ENCODE measurements at places on chromosomes 2 and 18.

GRCh38 chr2:130762031-130762909 is 6.9 kb downstream of the AMER3 start:
- no peak for DNase-seq

DNA sequence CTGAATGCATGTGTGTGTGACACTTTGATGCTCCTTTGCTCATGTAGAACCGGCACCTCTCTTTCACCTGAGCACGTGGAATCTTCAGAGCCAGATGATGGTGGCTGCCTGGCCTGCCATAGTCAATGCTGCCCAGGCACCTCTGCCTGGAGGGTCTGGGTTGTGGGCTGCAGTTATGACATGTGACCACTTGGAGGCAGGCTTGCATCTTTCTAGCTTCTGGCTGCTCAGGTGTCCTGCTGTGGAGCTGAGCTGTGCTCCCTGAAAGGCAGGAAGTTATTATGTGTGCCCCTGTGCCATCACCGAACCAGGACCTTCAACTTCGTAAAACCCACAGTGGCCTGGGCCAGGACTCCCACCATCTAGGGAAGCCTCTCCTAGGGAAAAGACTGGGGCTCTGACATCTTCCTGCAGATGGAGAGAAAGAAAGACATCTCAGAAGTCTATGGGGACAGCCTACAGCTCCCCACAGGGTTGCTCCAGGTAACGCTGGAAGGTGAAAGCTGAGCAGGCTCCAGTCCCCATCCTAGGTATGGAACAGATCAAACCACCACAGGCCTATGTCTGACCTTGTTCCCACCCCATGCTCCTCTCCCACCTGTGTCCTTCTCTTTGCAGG is 30.2 kb downstream of the PSD4 start:
- DNase-seq = no peak

GRCh38 chr2:48873666-48874065 is 118.1 kb upstream of the LHCGR start:
- no peak for DNase-seq

GRCh38 chr2:166803373-166804000 is 84.8 kb upstream of the XIRP2 start:
- DNase-seq = no peak

DNA sequence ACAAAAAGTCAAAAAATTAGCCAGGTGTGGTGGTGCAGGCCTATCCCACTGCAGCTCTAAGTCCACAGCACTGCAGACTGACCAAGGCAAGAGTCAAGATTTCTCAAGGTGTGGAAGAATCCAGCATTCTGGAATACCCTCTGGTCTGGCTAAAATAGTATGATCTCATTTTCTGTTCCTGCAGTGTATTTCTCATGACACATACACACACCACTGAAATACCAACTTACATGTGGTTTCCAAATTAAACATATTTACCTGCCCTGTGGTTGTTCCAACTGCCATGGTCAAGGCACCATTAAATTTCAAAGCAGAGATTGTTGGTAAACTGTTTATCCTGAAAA is 30.9 kb downstream of the NOL10 start:
- DNase-seq = no peak

- no peak for DNase-seq
Observed at GRCh38 chr2:63438181-63438580, 150.1 kb downstream of the WDPCP start.

GRCh38 chr18:78640246-78640995 is 339.2 kb upstream of the SALL3 start:
- DNase-seq = no peak

DNA sequence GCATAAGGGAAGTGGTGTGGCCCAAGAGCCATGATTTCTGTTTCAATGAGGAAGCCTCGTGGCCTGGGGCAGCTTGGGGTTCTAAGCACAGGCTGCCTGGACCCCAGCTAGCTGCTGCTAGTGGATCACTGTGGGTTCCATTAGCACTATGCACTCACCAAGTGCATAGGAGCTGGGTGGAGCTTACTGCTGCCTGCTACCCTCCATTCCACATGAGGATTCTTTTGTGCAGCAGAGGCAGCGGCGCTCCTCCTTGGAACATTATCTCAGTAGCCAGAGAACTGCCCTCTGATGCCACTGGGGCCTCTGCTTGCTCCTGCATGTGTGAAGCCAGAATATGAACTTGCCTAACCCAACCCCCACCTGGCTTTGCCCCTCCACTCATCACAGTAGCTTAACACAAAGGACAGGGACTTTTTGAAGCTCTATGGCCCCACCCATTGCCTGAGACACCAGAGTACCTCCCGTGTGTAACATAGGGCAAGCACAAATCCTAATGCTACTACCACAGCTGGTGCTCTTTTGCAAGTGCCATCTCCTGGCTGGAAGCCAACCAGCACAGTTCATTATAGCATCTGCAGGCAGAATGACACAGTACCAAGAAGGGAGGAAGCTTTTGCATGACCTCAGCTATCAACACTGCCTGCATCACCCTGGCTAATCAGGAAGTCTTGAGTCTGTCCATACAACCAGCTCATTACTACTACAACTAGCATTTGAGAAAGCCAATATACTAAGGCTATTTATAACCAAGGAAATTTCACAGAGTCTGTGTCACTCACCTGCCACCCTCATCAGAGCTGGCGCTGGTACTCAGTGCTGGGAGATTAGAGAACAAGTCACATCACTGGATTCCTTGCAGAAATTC is 297.0 kb upstream of the GULP1 start:
- no peak for DNase-seq

DNA sequence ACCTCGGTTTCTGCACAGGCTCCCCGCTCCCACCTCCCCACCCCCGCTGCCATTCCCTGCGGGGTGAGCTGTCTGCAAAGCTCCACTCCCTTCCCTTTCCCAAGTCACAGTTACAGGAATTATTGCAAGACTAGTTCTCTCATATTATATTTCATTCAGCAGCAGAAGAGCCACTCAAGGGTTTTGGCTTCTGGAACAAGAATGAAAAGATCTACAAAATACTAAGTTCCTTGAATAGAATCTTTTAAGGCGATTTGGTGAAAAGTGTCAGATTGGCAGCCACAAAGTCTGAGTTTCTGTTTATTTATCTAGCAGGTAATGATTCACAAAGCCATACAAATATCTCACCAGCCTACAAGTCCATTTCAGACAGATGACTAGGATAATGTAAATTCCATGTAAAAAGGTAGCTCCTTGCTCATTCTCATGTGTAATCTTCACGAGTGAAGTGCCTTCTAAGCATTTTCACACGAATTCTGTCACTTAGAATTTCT is 221.9 kb upstream of the RBBP8 start:
- no peak for DNase-seq

GRCh38 chr2:7191932-7192331 is 274.7 kb downstream of the RNF144A start:
- DNase-seq = no peak

DNA sequence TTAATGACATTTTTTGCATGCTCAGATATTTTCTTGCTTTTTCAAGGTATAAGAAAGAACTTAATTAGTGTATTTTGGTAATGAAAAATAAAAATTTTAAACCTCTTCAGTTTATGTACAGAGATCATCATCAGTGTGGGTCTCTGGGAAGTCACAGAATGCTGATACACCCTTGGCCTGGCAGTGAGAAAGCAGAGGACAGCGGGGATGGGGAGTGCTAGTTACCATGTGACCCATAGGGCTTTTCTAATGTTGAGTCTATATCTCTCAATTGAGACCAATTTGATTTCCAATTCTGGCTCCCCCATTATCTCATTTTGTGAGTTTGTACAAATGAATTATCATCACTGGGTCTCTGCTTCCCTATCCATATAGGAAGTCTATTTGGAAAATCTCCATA is 305.7 kb downstream of the CYRIA start:
- no peak for DNase-seq

GRCh38 chr2:239584986-239585385 is 184.2 kb upstream of the HDAC4 start:
- no peak for DNase-seq

GRCh38 chr18:48836806-48837615 is 113.8 kb downstream of the SMAD7 start:
- no peak for DNase-seq

- DNase-seq = no peak
Observed at GRCh38 chr2:227479865-227480475, 8.0 kb downstream of the AGFG1 start.

GRCh38 chr2:118223992-118224894 is 136.0 kb downstream of the INSIG2 start:
- DNase-seq = no peak

DNA sequence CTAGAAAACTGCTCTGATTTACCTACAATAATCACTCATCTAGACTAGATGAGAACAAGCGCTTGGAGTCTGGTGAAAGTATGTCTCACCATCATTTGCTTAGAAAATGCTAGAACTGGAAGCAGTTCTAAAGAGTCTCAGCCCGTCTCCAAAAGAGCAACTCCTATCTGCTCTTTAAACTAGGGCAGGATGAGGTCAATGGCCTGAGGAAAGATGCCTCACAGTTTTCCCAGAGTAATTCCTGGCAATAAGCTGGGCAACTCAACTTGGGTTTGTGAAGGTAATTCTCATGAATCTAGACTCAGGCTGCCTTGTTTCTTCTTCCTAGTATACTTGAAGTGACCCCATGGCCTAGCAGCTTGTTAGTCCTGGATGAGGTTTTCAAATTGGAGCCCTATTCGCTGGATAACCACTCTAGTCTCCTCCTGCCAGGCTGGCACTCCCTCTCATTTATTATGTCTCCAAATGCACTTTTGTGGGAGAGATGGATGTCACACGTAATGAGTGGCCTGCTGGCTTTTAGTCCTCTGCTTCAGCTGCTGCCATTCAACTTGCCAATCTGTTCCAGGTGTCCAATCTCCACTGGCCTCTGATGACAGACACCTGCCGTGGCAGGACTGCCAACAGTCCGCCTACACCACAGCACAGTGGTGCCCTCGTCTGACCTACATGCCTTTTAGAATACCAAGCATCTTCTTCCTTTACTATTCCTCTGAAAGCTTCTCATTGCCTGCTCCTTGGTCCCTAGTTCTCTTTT is 80.9 kb downstream of the CABYR start:
- no peak for DNase-seq

GRCh38 chr2:127770973-127771735 is 39.8 kb downstream of the WDR33 start:
- peak; percentile 69 for DNase-seq

DNA sequence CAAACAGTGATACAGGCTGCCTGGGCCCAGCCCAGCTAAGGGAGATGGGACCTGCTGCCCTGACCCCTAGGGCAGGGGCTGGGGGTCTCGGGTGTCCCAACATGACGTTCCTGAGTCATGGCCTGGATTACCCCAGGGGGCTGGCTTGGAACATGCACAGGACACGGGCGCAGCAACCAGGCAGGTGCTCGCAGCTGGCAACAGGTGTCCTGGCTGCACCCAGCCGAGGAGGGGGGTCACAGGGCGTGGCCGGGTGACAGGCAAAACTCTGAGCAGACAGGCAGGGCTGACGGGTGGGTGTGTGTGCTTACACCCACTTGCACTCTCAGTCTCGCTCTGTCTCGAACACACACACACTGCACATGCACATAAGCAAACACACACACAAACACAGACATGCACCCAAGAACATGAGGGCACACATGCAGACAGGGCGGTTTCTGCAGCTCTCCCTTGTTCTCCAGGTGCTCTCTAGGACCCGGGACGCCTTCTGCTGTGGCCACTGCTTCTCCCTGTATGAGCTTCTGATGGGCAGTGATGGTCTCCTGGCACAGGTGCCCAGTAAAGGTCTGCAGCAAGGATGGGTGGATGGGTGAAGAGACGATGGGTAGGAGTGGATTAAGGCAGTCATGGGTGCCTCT is 33.7 kb upstream of the TAF1B start:
- no peak for DNase-seq

- no peak for DNase-seq
Observed at GRCh38 chr2:239244625-239245024, 156.2 kb downstream of the HDAC4 start.

- no peak for DNase-seq
Observed at GRCh38 chr18:55345103-55345950, 242.7 kb downstream of the TCF4 start.

DNA sequence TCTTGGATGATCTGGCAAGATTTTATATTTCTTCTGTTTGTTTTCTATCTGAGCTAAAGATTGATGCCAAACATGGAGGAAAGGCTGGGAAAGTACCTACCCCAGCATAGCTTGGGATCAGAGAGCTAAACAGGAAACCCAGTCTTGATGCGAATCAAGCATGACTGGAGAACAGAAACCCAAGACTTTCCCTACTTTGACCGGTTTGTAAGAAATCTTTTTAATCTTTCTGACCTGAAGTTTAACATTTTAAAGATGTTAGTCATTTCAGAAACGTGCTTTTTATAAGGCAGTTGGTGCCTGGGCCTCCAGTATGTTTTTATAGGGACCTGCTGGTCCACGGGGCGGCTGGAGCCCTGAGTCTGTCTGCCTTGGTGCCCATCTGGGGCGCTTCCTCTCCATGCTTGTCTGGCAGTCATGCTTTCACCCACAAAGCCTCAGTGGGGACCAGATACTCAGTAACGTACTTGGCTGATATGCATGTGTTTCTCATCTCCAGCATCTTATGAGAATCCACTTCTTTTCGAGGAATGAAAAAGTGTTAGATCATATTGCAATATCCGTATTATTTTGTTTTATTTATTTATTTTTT is 266.5 kb downstream of the PTGR3 start:
- DNase-seq = no peak

DNA sequence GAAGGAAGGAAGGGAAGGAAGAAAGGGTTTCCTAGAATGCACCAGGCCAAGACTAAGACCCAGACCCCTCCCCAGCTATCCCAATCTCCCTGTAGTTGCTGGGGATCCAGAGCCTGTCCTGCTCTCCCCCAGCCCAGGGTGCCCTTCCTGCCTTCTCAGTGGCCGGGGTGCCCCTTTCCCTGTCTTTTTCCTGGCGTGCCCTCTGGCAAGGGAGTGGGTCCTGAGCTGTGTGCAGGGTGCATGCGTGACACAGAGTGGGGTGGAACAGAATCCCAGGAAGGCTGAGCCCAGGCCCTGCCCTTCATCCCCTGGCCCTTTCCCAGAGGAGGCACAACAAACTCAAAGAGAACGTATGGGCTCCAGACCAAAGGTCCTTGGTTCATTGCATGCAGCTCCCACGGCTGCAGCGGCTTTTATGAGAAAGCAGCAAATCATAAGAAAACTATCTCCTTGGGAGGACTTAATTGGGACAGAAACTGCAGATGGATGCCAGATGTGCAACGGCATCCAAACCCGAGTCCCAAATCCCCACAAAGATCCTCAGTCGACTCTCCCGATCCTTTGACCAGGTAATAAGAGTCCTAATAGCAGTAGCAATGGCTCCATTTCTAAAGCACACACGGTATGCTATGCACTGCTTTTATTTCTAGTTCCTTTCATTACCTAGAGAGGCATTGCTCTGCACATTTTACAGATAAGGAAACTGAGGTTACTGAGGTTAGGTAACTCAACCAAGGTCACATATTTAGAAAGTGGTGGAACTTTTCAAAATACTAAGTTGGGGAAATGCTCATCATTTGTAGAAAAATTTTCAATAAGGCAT is 12.7 kb upstream of the ARID5A start:
- peak; percentile 90 for DNase-seq

DNA sequence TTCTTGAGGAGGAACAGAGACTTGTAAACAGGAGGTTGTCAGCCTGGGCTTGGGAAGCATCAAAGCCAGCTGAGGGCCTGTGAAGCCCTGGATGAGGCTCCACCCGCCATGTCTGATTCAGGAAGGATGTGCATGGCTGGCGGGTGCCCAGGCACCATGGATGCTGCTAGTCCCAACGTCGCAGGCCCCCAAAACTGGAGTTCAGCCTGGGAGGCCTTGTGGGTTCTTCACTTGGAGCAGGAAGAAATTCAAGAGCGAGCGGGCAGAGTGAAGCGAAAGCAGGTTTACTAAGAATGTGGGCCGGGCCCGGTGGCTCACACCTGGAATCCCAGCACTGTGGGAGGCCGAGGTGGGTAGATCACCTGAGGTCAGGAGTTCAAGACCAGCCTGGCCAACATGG is 12.1 kb upstream of the PXDN start:
- DNase-seq = no peak

GRCh38 chr2:131584940-131585339 is 57.3 kb downstream of the CCDC74A start:
- no peak for DNase-seq
